GM12878 (cell line): ENCODE measurements at places on chromosomes 3 and 15. TPM values are rescaled to one million over a fixed set of nuclear protein-coding genes. Genes with fewer than 3 reads are reported as not detected.
A peak's percentile ranks its signal among the peaks of the same experiment; 100 is the strongest.

Gene TM4SF18
- total RNA-seq = not detected in 2 replicates

Gene FAM174B
- 8.0 and 10.7 TPM in 2 replicates for total RNA-seq

GRCh38 chr3:44478606-44479094 is 1.2 kb upstream of the ZNF445 start:
- peaks cover 4% of the 10 kb centered on the region; the same call in 1 of the 2 replicates for H3K4me1 ChIP-seq
- no peak for DNase-seq
- H3K4me3 ChIP-seq = no peak overlapping the region

DNA sequence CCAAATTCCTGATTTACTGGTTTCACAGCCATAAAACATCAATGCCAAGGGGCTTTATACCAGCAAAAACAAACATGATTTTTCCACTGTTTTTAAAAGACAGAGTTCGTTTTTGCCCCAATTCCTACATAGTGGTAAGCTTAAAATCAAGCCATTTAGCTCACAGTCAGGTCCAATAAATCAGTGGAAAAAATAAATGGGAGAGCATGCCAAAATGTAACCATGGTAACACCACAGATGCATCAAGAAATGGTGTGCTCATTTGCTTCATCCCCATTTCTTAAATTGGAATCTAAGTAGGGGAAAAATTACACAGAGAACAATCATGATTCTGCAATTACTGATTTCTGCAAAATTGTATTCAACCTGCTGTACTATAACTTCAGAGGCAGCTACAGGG is 418.8 kb downstream of the MAGI1 start:
- H3K27me3 ChIP-seq = no peaks in the 10 kb centered on the region
- H3K4me1 ChIP-seq = no peaks in the 10 kb centered on the region
- no peaks in the 10 kb centered on the region for H3K36me3 ChIP-seq

DNA sequence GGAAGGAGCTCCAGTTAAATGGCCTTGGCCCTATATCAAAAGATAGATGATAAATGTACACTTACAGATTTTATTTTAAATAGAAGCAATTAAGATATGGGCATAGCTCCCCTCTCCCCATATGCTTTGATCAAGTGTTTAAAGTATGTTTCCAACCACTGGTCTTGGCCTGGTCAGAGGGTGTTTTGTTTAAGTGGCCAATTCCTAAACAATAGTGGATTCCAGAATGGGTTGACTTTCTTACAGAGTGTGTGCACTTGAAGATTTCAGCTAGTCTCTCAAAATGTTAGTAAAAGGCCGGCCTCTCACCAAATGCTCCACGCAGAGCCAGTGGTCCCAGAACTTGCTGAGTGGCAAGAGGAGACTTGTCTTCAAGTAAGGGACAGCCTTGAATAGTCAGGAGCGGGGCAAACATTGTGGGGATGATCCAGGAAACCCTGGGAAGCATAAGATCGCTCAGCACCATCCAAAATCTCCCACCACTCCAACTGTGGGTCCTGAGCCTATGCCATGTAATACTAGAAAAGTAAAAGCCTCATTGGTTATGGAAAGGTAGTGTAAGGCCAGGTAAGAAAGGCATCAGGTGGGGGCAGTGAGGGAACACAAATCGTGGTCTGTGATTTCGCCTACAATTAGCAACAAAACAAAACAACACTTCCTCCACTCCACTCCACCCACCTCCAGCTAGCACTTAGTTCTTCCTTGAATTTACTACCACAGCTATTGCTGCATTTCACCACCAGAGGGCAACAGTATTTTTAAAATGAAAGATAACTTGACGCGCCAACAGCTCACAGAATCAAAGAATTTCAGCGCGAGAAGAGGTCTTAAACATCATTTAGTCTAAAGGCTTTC is 4.8 kb downstream of the RARRES1 start:
- H3K27ac ChIP-seq = no peak overlapping the region
- no peak overlapping the region for H3K4me3 ChIP-seq
- DNase-seq = peak; percentile 26

GRCh38 chr3:127735767-127736693 is 63.3 kb downstream of the ABTB1 start:
- DNase-seq = peak; percentile 85
- peak overlapping the region; percentile 97 for H3K27ac ChIP-seq
- H3K36me3 ChIP-seq = peaks cover 7% of the 10 kb centered on the region
- H3K4me1 ChIP-seq = peaks cover 31% of the 10 kb centered on the region

DNA sequence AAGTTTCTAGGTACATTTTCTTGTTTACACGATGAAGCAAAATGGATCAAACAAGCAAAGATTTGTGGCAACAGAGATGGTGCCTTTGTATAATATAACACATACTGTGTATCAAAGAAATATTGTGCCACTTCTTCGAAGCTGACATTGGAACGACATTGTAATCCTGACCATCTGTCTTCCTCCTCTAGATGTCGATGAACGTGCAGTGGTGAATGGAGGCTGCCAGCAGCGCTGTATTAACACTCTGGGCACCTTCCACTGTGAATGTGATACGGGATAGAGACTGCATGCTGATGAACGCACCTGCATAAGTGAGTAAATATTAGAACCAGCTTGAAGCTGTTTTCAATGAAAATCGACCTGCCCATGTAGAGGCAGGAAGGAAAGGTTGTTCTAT is 613.3 kb upstream of the GOLIM4 start:
- no peaks in the 10 kb centered on the region for H3K27me3 ChIP-seq
- H3K4me3 ChIP-seq = no peak overlapping the region
- no peaks in the 10 kb centered on the region for H3K4me1 ChIP-seq
- no peaks in the 10 kb centered on the region for H3K36me3 ChIP-seq
- no peak overlapping the region for H3K27ac ChIP-seq

DNA sequence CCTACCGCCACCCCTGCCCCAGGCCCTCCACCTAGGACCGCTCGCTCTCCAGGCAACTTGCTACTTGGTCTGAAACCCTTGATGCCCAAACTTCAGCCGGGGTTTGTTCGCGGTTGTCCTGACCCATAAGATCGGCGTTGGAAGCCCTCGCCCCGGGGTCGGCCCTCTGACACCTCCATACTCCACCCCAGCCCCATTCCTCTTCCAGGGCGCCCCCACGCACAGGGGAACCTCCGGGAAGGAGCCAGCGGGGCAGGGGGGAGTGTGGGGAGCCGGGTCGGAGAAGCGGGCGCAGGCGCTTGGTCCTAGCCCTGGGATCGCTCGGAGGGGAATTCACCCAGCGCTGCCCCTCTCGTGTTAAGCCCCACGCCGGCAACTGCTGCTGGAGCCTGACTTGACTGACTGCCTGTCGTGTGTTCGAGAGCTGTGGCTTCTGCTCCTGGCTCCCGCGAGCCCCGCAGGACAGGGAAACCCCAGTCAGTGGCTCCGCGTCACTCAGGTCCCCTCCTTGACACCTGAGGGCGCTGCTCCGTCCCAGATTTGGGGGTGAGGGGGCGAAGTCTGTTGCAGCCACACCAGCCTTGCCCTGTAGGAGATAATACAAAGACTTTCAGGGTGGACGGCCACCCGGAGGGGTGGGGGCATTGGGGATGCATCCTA is 675 bp downstream of the RYR3 start:
- no peak overlapping the region for H3K27ac ChIP-seq
- H3K4me1 ChIP-seq = no peaks in the 10 kb centered on the region
- H3K36me3 ChIP-seq = no peaks in the 10 kb centered on the region
- peaks cover 4% of the 10 kb centered on the region for H3K27me3 ChIP-seq
